ENCODE measurements at places on chromosomes 3 and 15. TPM values are rescaled to one million over a fixed set of nuclear protein-coding genes. Genes with fewer than 3 reads are reported as not detected.
A peak's percentile ranks its signal among the peaks of the same experiment; 100 is the strongest.

HHATL gene
- not detected for total RNA-seq

ITGA11 gene
- 0.28 TPM for total RNA-seq

DNA sequence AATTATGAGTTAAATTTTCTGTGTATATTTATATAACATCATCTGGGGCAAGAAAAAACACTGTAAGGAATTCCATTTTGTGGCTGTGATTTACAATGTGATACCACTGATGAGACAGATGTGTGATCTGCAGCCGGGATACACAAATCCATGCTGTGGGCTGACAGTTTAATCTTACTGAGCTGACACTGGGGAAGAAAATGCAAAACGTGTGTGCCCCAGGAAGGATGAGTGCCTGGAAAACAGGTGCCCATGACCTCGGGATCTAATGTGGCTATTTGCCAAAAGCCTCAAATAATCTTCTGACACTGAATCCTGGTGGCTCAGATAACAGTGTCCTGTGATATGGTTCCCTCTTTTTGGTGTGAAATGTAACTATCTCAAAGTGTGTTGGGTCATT lies 10.5 kb downstream of the MYRIP start:
- no peak overlapping the region for H3K4me3 ChIP-seq
- no peaks in the 10 kb centered on the region for H3K4me1 ChIP-seq
- H3K27ac ChIP-seq: no peak overlapping the region
- no peaks in the 10 kb centered on the region for H3K27me3 ChIP-seq

- H3K36me3 ChIP-seq: no peaks in the 10 kb centered on the region
- H3K4me1 ChIP-seq: peaks cover 62% of the 10 kb centered on the region
- H3K4me3 ChIP-seq: no peak overlapping the region
- peak overlapping the region; percentile 90 for H3K27ac ChIP-seq
These were observed 160.3 kb downstream of the SMAD6 start for GRCh38 chr15:66862111-66862939.

GRCh38 chr3:45566951-45567411 lies 27.6 kb upstream of the LIMD1 start:
- no peaks in the 10 kb centered on the region for H3K4me1 ChIP-seq
- no peak overlapping the region for H3K4me3 ChIP-seq
- no peak overlapping the region for H3K27ac ChIP-seq
- DNase-seq: no peak
- H3K36me3 ChIP-seq: no peaks in the 10 kb centered on the region

GRCh38 chr3:159171333-159171732 lies 369.5 kb downstream of the MFSD1 start:
- no peak overlapping the region for H3K27ac ChIP-seq
- no peak for DNase-seq
- H3K36me3 ChIP-seq: no peaks in the 10 kb centered on the region
- no peaks in the 10 kb centered on the region for H3K27me3 ChIP-seq
- no peak overlapping the region for H3K4me3 ChIP-seq

- H3K4me1 ChIP-seq: no peaks in the 10 kb centered on the region
- H3K4me3 ChIP-seq: no peak overlapping the region
- DNase-seq: no peak
These were observed 16.3 kb downstream of the C3orf20 start for GRCh38 chr3:14691239-14691638.

MNS1 gene
- 3.8 TPM for total RNA-seq

All from Panc1 (cell line).